ENCODE measurements at places on chromosomes 2 and 18.

- no peak for DNase-seq
These were observed 44.2 kb downstream of the TTC27 start for GRCh38 chr2:32671885-32672533.

DNA sequence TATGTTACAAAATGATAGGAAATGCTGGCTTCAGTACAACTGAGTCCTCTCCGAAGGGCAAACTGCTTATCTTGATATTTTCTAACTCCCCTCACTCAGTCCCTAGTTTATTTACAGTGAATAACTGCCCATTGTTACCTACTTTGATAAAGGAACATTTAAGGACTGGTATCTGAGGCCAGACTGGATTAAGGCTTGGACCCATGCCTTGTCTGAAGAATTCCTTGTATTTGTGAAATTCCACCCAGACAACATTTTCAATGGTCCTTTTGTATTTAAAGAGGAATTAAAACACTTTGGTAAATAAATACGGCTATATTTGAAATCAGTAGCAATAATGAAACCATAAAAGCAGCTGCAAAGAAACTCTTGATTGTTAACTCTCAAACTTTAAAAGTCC is 58.3 kb downstream of the PELI1 start:
- no peak for DNase-seq

DNA sequence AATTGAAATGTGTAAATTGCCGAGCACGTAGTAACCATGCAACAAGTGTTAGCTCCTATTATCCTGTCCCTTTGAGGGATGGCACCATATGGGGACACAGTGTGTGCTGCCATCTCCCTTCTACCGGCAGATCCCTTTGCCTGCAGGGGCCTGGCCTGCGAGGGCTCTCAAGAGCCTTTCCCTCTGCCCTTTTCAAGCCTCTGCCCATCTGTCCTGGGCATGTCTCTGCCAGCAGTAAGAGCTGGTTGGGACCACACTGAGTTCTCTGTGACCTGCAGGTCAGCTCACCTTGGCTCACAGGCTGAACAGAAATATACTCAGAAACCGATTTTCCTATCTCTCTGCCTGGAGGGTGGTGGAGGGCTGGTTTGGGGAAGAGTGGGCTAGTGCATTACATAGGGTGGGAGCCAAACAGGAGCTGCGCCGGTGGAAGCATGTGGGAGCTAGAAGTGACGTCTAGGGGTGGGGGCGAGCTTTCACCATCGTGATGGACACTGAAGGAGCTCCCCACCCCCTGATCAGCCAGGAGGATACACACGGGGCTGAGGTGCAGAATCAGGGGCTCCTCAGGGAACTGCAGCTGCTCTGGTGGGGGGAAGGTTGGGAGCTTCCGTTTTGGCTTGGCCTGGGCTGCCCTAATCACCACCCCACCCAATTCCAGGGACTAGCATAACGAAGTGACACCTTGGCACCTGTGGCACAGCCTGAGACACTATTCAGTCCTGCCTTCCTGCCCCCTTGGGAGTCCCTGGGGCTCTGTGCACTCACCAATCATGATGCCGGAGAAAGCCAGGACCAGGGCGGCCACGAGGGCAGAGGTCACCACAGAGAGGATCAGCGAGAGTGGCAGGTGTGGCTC is 109.7 kb downstream of the CLIP4 start:
- no peak for DNase-seq

DNA sequence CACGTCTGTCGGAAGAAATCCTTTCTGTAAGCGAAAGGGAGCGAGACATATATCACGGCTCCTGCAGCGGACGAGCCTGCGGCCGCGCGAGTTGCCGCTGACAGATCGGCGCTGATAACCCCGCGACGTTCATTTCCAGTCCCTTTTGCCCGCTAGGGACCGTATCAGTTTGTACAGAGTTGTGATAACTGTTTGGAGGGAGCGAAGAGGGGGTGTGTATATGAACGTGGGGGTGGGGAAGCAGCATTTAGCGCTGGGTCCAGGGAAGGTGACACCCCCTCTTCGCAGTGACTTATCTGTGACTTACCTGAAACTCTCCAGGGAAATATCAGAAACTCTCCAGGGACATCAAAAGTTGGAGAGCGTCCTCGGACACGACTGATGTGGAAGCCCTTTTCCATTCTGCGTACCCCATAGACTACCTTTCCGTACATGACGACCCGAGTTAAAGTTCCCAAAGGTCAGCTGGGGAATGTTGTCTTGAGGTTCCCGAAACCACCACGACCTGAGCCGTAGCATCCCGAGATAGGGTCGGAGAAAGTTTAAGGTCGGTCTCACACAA is 948 bp upstream of the GATA6 start:
- DNase-seq: no peak

- no peak for DNase-seq
These were observed 159.2 kb downstream of the RAPGEF4 start for GRCh38 chr2:172894689-172895387.

GRCh38 chr2:204738721-204739120 is 193.4 kb downstream of the PARD3B start:
- no peak for DNase-seq

- no peak for DNase-seq
These were observed 62.4 kb upstream of the TNP1 start for GRCh38 chr2:216922175-216922780.

DNA sequence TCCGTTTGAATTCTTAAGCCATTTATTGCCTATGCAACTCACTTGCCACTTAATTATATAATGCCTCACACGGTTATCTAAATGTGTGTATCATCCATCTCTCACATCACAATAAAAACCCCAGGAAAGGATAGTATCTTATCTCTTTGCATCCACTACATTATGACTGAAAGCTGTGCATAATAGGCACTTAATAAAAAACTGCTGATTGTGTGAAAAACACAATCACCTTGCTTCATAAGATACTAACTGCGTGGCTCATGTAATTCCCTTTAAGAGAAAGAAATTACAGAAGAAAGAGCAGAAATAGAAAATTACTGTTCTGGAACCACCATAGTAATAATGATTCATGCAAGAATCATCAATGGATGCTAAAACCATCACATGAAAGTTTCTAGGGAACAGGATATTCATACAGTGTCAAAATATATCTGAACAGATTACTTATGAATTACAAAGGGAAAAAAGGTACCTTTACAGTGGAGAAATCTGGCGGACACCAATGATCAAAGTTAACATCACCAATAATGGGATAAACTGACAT is 29.3 kb downstream of the CUL3 start:
- no peak for DNase-seq

DNA sequence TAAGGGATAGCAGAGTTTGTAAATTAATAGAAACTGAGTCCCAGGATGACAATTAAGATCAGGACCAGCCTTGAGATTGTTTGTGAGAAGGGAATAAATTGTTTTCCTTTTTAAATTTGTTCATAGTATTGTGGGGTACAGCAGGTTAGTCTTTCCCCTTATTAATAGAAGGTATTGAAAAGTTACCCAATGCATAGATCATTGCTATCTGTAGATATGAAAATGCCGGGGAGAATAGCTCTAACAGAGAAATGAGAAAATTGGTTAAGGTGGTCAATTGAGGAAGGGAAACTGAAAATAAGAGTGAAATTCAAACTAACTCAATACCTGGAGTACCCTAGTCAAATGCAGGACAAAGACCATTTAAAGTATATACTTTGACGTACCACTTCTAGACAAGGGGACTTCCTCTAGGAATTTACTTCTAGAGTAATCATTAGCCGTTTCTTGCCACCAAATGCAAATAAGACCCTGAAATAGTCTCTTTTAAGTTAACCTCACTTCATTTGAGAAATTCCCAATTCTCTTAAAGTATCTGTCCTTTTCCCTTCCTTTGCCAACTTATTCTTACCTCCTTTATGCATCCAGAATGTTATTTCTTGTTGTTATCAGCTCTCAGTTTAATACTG is 1224.4 kb upstream of the LRRTM1 start:
- no peak for DNase-seq

DNA sequence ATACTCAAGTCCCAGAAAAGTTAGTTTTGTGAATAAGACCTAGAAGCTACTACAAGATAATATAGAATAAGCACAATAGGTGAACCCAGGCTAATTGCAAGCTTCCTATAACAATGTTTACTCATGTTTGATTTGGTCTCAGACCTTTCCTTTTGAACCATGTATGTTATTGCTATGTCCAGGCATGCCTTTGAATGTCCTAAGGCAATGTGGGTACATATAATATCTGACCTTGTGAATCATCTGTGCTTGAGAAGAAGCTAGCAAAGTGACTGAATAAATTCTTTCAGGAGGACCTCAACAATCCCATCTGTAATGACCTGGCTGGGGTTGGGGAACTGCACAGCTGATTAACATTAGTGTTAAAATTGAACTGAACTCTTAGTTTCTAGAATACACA is 1285.9 kb upstream of the CELF4 start:
- DNase-seq: no peak

DNA sequence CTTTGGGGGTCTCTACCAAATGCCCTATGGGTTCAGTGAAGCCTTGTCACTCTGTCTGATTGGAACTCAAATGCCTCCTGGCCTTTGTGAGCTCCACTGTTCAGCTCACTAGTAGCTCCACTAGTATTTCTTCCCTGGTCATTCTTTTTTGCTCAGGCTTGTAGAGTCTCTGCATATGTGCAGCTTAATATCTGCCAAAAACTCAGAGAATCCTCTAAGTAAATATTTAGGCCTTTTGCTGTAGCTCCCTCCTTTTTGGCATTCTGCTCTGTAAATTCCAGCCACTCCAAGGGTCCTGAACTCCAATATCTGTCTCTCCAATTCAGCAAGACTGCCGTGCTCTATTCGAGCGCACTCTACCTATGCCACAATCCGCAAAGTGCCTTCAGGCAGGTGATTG is 146.5 kb downstream of the MAIP1 start:
- no peak for DNase-seq

All from GM18507 (cell line).